Urothelium cell line (cell line): ENCODE measurements at places on chromosomes 5 and 9.

- no peak for DNase-seq
Observed at GRCh38 chr5:90368454-90369246, 40.9 kb downstream of the CETN3 start.

- DNase-seq, result no peak
Observed at GRCh38 chr5:54959673-54960418, 25.5 kb downstream of the ESM1 start.

DNA sequence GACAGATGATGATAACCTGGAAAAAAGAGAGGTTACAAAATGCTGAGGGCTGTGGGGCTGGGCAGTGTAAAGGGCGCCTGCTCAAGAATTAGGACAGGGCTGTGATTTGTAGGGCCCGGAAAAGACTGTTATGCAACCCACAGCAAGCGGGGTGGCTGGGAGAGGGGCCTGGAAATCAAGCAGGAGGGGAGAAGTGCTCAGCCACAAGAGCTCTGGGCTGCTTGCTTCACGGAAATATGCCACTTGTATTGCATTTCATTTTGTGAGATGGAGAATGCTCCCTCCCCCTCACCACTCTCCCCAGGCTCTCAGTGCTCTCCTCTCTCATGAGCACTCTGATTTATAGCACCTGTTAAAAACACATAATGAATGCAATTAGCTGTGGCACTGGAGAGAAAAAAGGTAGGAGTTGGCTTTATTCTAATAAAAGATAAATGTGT, 8.4 kb upstream of the HAND1 start:
- no peak for DNase-seq

GRCh38 chr5:32522429-32523143, 62.8 kb upstream of the SUB1 start:
- DNase-seq, result peak; percentile 75

DNA sequence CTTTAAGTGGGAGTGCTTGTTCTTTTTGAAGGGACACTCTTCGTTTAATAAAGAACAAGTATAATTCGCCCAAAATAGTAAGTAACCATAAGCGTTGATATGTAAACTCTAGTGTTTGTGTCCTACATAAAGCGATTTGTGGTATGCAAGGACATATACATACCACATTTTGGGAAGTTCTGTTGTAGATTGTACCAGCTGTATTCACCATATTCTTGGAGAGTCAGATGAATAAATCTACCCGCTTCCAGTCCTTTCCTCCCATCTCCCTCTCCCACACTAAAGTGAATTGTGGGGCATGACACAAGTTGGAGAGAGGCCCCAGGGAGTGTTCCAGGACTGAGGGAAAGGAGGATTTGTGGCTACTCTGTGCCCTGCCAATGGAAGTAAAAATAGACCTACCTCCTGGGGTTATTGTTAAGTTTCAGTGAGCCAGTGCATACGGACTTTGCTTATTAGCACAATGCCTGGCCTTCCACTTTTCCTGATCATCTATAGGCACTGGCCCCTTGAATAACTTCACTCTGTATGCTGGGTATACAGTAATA, 40.6 kb downstream of the ARHGAP26 start:
- no peak for DNase-seq
